ENCODE measurements at places on chromosomes 7 and 10. TPM values are rescaled to one million over a fixed set of nuclear protein-coding genes. Genes with fewer than 3 reads are reported as not detected.

SPRN gene
- 0.34 TPM for polyA plus RNA-seq

AGR2 gene
- not detected for polyA plus RNA-seq

TMEM273 gene
- not detected for polyA plus RNA-seq

KIAA1549 gene
- polyA plus RNA-seq: not detected

CYP2C9 gene
- polyA plus RNA-seq: not detected

PAPOLB gene
- polyA plus RNA-seq: not detected

PLEKHA1 gene
- polyA plus RNA-seq: 90.4 TPM

EPHB4 gene
- not detected for polyA plus RNA-seq

Measured in naive thymus-derived CD4-positive, alpha-beta T cell (primary cell).